NCI-H1436 (cell line): ENCODE measurements at places on chromosomes 6 and 20.

- no peak for DNase-seq
Measured at GRCh38 chr6:89161326-89162046, 15.6 kb downstream of the PM20D2 start.

DNA sequence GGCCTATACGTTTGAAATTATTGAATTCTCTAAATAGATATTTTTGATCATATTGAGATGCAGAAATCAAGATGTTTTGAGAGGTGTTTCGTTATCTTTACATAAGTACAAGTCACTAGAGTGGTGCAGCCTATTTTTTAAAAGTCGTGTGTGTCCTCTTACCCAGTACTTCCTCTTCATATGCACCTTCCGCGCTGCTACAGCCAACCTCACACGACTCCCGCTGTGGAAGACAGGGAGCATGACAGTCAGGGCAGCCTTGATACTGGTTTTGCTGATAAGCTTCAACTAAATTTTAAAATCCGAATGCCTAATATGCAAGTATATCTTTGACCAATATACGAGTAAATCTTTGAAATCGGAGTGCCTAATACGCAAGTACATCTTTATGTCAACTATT, 16.3 kb downstream of the ROS1 start:
- DNase-seq, result no peak

DNA sequence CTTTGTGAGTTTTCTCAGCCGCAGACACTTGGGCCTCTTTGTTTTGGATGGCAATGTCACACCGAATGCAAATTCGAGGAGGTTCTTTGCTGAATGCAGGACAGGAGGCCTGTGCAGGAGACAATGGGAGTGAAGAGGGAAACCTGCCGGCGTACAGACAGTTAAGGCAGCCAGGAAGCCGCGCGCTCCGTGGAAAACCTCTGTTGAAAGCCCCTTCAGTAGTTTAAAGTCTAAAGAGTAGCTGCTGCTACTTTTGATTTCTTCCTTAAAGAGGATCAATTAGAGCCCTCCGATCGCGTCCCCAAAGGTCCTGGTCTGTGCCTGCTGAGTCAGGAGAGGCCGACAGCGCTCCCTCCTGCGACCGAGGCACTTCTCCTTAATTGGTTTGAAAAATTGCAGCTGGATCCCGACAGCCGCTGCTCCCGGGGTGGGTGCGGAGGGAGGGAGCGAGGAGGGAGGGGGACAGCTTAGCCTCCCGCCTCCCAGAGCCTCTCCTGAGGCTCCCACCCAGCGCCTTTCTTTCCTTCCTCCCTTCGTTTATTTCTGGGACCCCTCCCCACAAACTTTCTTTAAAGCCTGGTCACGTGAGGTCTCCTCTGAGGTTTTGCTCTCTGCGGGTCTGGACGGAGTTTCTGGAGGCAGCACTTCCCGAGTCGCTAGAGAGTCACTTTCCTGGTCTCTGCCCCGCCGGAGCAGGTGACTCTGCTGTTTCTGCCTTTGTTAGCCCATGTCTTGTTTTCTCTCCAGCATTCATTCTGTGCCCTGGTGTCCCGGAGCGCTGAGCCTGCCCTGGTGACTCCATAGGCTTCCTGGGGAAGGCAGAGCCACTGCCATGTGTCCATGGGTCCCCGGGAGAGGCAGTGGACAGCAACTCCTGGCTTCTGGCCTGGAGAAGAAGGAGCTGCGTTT, 22.3 kb upstream of the RPP40 start:
- DNase-seq, result peak; percentile 47

GRCh38 chr6:80469977-80470376, 363.5 kb downstream of the BCKDHB start:
- no peak for DNase-seq

DNA sequence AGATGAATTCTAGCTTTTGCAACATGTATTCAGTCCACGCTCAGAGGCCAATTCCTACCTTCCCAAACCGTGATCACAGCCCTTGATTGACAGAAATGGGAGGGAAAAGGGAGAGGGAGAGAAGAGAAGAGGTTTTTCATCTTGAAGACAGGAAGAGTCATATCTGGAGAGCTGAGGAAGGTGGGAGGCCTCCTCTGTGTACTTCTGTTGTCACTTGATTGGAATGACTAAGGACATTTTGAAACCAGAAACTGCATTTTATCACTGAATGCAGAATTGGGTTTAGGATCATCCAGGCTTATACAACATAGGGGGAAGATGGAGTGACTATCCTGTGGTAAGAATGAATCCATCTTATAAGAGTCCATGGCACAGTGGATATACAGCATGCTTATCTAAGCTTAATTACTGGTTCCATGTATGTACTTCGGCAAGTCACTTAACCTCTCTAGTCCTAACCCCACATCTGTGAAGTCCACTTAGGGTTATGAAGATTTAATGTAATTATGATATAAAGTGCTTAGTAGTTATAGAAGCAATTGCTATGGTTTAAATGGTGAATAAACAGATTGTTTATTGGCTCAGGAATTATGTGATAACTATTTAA, 144.0 kb downstream of the BCKDHB start:
- no peak for DNase-seq

GRCh38 chr6:114739656-114740055, 396.8 kb upstream of the HS3ST5 start:
- DNase-seq, result no peak

GRCh38 chr6:106056746-106057390, 29.3 kb upstream of the PRDM1 start:
- no peak for DNase-seq

GRCh38 chr20:44073011-44073674, 113.8 kb downstream of the JPH2 start:
- DNase-seq, result no peak

DNA sequence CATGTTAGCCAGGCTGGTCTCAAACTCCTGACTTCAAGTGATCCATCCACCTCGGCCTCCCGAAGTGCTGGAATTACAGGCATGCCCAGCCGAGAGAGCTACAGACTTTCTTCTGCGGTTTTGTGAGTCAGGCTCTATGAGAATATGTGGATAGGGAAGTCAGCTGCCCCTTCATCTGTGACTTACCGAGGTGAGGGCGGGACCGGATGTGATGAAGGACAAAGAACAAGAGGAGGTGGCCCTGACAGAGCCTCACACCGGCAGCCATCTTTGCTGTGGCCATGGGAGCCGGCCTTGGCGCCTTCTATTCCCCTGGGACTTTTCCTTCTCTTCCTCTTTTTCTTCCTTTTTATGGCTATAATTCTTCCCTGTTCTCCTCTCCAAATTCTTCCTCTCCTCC, 67.0 kb downstream of the IYD start:
- no peak for DNase-seq

DNA sequence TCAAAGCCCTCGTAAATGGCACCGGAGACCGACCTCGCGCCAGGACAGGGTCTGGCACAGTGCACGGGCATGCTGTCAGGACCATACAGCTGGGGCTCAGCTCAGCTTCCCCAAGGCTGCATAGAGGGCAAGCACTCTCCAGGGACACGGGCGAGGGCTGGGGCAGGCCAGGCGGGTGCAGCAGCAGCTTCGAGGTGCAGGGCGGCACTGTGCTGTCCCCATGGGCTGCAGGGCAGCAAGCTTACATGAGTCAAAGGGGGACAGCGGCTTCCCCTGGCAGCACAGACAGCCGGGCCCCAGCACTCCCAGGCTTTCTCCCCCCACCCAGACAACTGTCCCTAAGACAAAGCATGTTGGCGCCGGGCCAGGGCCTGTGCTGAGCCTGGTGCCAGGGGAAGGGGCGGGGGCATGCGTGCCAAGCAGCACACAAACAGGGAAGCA, 25.7 kb downstream of the PSMG4 start:
- peak; percentile 66 for DNase-seq

DNA sequence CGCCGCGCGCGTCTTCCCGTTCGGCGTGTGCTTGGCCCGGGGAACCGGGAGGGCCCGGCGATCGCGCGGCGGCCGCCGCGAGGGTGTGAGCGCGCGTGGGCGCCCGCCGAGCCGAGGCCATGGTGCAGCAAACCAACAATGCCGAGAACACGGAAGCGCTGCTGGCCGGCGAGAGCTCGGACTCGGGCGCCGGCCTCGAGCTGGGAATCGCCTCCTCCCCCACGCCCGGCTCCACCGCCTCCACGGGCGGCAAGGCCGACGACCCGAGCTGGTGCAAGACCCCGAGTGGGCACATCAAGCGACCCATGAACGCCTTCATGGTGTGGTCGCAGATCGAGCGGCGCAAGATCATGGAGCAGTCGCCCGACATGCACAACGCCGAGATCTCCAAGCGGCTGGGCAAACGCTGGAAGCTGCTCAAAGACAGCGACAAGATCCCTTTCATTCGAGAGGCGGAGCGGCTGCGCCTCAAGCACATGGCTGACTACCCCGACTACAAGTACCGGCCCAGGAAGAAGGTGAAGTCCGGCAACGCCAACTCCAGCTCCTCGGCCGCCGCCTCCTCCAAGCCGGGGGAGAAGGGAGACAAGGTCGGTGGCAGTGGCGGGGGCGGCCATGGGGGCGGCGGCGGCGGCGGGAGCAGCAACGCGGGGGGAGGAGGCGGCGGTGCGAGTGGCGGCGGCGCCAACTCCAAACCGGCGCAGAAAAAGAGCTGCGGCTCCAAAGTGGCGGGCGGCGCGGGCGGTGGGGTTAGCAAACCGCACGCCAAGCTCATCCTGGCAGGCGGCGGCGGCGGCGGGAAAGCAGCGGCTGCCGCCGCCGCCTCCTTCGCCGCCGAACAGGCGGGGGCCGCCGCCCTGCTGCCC, 1.1 kb downstream of the SOX4 start:
- no peak for DNase-seq

DNA sequence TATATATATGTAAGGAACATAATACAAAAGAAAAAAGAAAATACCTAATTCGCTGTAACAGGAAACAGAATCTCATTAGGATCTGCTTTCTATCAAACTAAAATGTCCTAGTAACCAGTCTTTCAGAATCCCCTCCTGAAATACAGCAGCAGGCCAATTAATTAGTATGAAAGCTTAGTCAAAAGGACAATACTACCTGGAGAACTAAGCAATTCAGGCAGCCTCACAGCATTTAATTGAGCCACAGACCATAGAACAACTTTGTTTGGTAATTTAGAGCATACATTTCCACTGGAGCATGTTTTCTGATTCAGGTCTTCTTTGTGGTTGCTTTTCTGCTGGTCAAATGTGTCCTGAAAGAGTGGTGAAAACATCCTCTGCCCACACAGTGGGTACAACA, 516.0 kb downstream of the LMBRD1 start:
- DNase-seq, result no peak

DNA sequence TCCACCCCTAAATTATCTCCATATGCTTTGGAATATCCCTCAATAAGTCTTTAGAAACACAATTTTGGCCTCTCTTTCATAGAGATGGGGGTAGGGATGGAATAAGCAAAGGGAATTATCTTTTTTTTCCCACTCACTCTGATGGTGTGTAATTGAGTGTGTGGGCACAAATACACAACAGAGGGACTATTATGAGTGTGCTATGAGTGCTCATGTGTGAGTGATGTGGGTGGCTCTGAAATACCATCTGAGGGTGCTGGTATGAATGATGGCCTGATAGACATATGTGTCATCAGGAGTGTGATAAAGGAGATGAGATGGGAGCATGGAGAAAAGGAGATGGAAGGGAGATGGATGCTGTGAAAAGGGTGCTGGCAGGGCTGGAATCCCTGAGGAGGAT, 35.6 kb downstream of the GSS start:
- DNase-seq, result no peak

DNA sequence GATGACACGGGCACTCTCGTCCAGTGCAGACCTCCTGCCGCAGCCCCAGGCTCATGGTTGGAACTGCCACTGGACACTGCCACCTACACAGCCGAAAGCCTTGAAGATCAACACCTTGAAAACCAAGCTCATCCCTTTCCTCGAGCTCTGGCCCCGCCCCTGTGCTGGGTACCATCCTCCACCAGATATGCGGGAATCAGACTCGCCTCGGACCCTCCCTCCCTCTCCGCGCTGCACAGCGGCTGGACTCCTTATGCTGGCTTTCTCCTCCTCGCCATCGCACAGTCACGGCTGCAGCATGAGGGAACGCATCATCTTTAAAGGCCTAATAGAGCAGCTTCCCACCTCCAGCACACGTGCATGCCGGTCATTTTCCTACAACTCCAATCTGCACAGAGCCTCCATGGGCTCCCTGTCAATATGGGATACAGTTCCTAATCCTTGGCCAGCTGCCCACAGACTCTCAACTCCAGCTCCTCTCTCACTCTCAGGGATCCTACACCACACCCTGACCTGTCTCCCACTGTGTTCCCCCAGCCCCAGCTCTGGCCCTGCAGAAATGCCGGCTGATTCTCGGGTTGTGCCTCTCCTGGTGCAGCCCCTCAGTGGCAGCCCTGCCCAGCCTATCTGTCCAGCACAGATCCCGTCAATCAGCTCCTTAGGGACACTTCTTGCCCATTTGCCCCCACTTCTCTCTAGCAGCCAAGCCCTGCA, 23.2 kb downstream of the TXNDC5 start:
- DNase-seq, result no peak

- no peak for DNase-seq
Measured at GRCh38 chr6:39776581-39776980, 15.6 kb upstream of the DAAM2 start.

- DNase-seq, result no peak
Measured at GRCh38 chr6:17064975-17065374, 36.9 kb upstream of the STMND1 start.

- DNase-seq, result no peak
Measured at GRCh38 chr6:113146878-113147277, 710.3 kb upstream of the MARCKS start.

DNA sequence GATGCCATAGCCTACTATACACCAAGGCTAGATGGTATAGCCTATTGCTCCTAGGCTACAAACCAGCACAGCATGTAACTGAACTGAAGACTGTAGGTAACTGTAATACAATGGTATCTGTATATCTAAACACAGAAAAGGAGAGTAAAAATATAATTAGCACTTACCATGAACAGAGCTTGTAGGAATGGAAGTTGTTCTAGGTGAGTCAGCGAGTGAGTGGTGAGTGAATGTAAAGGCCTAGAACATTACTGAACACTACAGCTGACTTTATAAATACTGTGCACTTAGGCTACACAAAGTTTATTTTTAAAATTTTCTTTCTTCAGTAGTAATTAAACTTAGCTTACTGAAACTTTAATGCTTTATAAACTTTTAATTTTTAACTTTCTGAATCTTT, 129.5 kb downstream of the BTBD9 start:
- DNase-seq, result no peak

DNA sequence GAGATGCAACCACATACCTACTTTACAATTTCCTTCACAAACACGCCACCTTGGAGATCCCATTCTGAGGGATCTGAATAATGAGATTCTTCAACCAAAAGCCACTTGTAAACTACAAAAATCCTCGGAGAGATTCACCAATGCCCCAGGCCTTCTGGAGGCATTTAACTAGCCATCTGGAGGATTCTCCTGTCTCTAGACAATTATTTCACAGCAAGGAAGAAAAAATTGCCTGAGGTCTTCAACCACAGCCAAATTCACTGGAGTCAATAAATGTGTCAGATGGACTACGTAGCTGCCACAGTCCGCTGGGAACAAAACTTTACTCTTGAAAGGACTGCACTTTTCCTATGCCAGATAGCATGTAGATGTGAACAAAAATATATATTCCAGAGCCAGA, 19.0 kb upstream of the DCDC2 start:
- DNase-seq, result no peak

- no peak for DNase-seq
Measured at GRCh38 chr6:117194978-117195377, 70.4 kb upstream of the VGLL2 start.
